Upper lobe of right lung (tissue), 1 donor: ENCODE measurements at places on chromosomes 5 and 9. TPM values are rescaled to one million over a fixed set of nuclear protein-coding genes. Genes with fewer than 3 reads are reported as not detected.

DNA sequence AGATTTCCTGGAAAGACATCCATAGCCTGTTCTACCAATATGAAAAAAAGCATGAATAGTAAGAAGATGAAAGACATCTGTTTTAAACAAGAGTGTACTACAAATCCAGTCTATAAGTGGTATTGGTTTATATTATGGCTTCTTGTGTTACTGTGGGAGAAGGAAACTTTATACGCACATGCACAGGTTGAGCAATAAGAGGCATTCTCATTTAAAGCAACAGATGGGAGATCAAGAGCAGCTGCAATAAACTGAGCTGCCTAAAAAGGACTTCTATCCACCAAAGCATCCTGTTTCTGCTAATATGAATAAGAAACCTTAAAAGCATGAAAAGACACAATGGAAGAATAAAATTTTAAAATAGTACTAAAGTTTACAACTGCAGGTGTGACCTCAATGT, 8.6 kb upstream of the PCDHB1 start:
- H3K27ac ChIP-seq = no peak overlapping the region
- H3K27me3 ChIP-seq = no peaks in the 10 kb centered on the region
- no peaks in the 10 kb centered on the region for H3K36me3 ChIP-seq
- no peaks in the 10 kb centered on the region for H3K4me1 ChIP-seq

- no peaks in the 10 kb centered on the region for H3K36me3 ChIP-seq
- no peak overlapping the region for H3K4me3 ChIP-seq
- H3K4me1 ChIP-seq = no peaks in the 10 kb centered on the region
Observed at GRCh38 chr5:149793256-149793550, 63.1 kb downstream of the PPARGC1B start.

- H3K4me1 ChIP-seq = no peaks in the 10 kb centered on the region
- peak overlapping the region; percentile 34 for H3K4me3 ChIP-seq
- no peak overlapping the region for H3K27ac ChIP-seq
- no peak for DNase-seq
- no peaks in the 10 kb centered on the region for H3K36me3 ChIP-seq
Observed at GRCh38 chr5:58759745-58760144, 176.9 kb downstream of the RAB3C start.

DNA sequence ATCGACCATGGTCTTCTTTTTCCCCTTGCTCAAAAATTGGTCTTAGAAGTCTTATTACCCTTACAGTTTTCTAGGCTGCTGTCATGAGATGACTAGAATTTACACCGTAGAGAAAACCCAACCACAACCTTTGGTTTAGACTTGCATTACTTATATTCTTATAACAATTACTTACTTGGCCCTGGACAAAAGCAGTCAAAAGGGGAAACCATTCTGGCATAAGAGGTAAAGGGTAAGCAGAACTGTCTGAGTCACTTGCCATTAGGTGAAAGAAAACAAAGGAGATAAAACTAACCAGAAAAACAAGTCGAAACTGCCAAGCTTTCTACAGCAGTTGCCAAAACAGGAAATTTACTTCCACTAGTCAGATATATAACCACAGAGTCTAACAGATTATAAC, 17.9 kb downstream of the TMEM245 start:
- H3K36me3 ChIP-seq = peaks cover 24% of the 10 kb centered on the region
- no peaks in the 10 kb centered on the region for H3K27me3 ChIP-seq
- peak overlapping the region; percentile 28 for H3K27ac ChIP-seq
- DNase-seq = no peak
- peaks cover 54% of the 10 kb centered on the region for H3K4me1 ChIP-seq

GRCh38 chr5:102792705-102793104, 37.6 kb downstream of the PAM start:
- H3K36me3 ChIP-seq = no peaks in the 10 kb centered on the region
- no peak overlapping the region for H3K4me3 ChIP-seq
- peaks cover 10% of the 10 kb centered on the region for H3K4me1 ChIP-seq

DNA sequence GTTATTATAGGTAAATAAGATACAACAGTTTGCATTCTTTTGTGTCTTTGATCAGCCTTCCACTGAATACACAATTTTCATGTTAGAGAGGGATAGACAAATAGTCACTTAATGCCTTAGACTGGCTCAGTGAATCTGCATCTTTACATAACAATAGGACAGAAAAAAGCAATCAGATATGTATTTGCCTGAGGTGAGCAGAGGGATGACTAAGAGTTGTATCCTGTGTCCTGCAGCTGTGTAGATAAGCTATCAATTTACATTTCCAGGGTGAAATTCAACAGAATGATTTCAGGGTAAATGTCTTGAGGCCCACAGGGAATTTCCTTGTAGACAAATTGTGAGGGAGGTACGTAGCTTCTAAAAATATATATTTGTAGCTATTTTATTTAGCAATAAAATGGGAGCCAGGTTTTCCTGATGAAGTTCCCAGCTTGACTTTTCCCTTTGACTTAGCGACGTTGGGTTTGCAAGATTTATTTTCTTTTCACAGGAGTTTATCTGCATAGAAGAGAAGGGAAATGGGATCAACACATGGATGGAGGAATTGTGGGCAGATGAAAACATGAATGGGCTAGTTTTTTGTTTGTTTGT, 586.1 kb upstream of the CDH6 start:
- no peaks in the 10 kb centered on the region for H3K27me3 ChIP-seq
- no peak overlapping the region for H3K4me3 ChIP-seq
- H3K4me1 ChIP-seq = no peaks in the 10 kb centered on the region

DNA sequence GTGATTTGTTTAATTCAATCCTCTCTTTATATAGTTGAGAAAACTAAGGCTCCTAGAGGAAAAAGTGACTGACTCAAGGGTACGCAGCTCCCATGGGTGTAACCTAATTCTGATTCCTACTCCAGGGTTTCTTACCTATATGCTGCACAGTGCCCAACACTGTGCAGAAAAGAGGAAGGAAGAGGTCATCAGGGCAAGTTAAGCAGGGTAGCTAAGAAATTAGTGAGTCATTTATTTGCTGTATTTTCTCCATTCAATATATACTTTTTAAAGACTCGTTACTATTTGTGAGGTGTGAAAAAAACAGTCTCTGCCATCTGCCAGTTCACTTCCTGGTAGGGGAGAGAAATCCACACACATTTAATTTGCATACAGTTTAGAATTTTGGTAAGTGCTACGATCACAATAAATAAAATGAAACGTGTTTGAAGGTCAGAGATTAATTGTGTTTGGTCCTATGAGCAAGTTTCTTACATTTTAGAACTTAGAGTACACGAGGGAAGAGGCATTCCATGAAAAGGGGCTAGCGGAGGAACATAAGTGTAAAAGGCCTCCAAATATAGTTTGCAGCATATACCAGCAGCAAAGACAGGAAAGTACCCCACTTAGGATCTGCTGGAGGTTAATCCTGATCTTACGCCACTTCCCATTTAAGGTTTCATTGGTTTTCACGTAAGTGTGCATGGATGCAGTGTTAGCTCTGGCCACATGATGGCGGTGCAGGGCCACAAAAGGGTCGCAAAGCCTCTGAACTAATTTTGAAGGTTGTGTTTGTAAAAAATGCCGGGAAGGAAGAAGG, 59.9 kb upstream of the TLR4 start:
- DNase-seq = peak; percentile 83
- peak overlapping the region; percentile 33 for H3K4me3 ChIP-seq
- peaks cover 6% of the 10 kb centered on the region for H3K4me1 ChIP-seq
- no peak overlapping the region for H3K27ac ChIP-seq
- no peaks in the 10 kb centered on the region for H3K36me3 ChIP-seq
- H3K27me3 ChIP-seq = peaks cover 10% of the 10 kb centered on the region

- no peak for DNase-seq
- no peaks in the 10 kb centered on the region for H3K27me3 ChIP-seq
- H3K27ac ChIP-seq = no peak overlapping the region
- H3K36me3 ChIP-seq = no peaks in the 10 kb centered on the region
- H3K4me3 ChIP-seq = no peak overlapping the region
- H3K4me1 ChIP-seq = peaks cover 2% of the 10 kb centered on the region
Observed at GRCh38 chr5:133712562-133712961, 100.2 kb upstream of the FSTL4 start.

DNA sequence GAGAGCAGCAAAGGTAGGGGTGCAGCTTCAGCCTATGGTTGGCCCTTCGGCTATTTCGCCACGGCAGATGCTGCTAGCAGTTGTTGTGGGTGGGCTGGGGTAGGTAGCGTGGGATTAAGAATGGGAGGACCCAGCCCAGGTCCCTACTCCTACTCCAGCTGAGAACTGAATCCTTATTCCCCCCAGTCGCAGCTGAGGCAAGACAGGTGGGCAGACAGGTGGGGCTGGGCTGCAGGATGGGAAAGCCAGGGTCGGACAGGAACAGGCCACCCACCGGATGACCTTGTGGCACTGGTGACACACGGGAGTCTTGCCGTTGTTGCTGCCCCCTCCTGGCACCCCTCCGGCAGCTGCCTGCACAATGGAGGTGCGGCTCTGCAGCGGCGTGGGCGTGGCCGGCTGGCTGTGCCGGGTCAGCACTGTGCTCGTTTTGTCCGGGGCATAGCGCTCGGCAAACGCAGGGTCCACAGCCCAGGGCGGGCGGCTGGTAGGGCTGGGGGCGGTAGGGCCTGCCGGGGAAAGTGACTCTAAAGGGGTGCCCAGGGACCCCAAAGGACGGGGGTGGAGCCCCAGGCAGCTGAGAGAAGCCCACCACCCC, 8.2 kb downstream of the PDLIM7 start:
- H3K27me3 ChIP-seq = no peaks in the 10 kb centered on the region
- H3K27ac ChIP-seq = no peak overlapping the region
- peaks cover 12% of the 10 kb centered on the region for H3K4me1 ChIP-seq
- H3K4me3 ChIP-seq = no peak overlapping the region

Gene NR5A1
- total RNA-seq = not detected

Gene ZNF474
- not detected for total RNA-seq
